Activated naive CD4-positive, alpha-beta T cell treated with anti-CD3 and anti-CD28 coated beads for 36 hours (primary cell): ENCODE measurements at places on chromosomes 7 and 10. TPM values are rescaled to one million over a fixed set of nuclear protein-coding genes. Genes with fewer than 3 reads are reported as not detected.
A peak's percentile ranks its signal among the peaks of the same experiment; 100 is the strongest.

DNA sequence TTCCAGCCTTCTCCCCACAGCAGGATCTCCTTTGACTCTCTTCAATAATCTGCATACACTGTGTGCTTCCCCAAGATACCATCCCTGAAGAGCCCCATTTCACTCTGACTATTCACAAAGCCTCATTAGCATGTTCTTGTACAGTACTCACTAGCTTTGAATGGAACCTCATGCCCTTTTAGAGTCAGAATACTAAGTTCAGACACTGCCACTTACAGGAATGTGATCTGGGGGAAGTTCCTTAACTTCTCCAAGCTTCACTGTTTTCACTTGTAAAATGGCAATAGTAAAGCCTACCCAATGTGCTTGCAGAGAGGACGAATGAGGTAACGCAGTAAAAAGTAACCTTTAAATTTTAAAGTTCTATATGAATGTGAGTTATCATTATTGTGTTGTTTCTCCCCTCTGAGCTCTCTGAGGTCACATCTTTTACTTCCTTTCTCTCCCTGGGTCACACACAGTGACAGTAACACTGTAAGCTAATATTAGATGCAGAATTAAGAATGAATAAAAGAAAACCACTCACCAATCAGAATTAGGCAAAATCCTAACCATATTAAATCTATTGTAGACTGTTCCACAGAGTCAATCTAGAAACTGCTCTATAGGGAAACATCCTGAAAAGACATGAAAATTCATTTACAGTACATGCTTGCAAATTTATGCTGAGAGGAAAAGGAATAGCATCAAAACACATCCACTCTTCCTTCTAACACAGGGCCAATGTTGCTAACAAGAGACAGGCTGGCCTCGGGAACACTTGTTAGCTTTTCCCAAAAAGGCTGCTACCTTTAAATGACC lies 64.2 kb upstream of the IL6 start:
- DNase-seq: peak; percentile 33
- H3K27ac ChIP-seq: peak overlapping the region; percentile 82
- peak overlapping the region; percentile 5 for H3K4me3 ChIP-seq

GRCh38 chr7:156475179-156475578 lies 165.4 kb upstream of the RNF32 start:
- no peaks in the 10 kb centered on the region for H3K36me3 ChIP-seq
- no peaks in the 10 kb centered on the region for H3K4me1 ChIP-seq
- no peak for DNase-seq
- no peak overlapping the region for H3K4me3 ChIP-seq
- peaks cover 24% of the 10 kb centered on the region for H3K27me3 ChIP-seq

DNA sequence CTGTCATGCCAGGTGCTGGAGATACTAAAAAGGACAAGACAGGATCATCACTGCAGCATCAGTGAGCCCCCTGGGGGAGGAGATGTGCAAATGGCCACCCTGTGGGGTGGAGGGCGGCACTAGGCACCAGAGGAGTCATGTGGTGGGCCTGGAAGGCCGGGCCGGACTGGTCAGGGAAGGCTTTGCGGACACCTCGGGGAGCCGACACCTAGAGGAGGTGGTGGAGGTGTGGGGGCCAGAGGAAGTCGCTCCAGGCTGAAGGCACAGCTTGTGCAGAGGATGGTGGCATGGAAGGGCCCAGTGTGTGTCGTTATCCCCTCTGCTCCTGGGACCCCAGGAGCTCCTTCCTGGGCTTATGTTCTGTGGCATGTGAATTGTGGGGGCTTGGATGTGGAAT lies 437.7 kb downstream of the RPS24 start:
- H3K36me3 ChIP-seq: no peaks in the 10 kb centered on the region
- no peak overlapping the region for H3K27ac ChIP-seq

DNA sequence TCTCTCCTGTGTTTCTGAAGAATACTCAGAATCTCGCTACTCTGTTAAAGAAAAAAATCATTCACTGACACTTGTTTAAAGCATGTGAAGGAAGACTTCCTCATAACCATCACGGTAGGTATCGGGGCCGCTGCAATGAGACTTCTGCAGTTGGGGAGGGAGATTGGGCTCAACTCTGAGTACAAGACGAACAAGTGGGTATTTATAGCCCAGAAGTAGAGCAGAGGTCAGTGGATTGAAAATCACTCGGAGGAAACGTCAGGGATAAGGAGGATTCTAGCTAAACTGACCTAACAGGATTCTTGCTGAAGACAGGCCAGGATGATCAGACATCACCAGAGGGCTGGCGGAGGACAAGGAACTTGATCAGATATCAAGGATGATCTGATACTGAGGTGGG lies 33.3 kb downstream of the ITPRIP start:
- peaks cover 3% of the 10 kb centered on the region for H3K27me3 ChIP-seq
- no peak for DNase-seq
- peaks cover 65% of the 10 kb centered on the region for H3K4me1 ChIP-seq
- H3K4me3 ChIP-seq: no peak overlapping the region
- H3K27ac ChIP-seq: no peak overlapping the region

DNA sequence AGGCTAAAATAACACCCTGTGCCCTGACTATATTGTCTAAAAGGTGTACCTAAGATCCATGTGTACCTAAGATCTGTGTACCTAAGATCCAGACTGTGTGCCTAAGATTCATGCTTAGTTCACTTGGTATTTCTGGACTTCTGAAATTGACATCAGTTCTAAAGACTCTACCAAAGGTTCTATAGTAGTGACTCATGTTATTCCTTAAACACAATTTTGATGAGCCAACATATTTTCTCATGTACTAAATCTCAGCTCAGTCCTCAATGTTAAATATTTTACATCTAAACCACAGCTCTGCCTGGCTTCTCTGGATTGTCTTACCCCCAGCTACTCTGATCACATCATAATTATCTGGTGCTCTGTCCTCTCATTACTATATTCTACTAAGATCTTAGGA lies 802.3 kb upstream of the SORCS1 start:
- no peaks in the 10 kb centered on the region for H3K36me3 ChIP-seq
- no peak for DNase-seq
- H3K4me3 ChIP-seq: no peak overlapping the region
- H3K27me3 ChIP-seq: no peaks in the 10 kb centered on the region

The FFAR4 gene
- not detected for total RNA-seq

The MYOF gene
- 10.5 TPM for total RNA-seq
